Left hindlimb (tissue), 1 donor: ENCODE measurements at places on chromosomes 4 and X.
A peak's percentile ranks its signal among the peaks of the same experiment; 100 is the strongest.

GRCh38 chrX:48003367-48003757 is 427 bp downstream of the ZNF182 start:
- DNase-seq = no peak

DNA sequence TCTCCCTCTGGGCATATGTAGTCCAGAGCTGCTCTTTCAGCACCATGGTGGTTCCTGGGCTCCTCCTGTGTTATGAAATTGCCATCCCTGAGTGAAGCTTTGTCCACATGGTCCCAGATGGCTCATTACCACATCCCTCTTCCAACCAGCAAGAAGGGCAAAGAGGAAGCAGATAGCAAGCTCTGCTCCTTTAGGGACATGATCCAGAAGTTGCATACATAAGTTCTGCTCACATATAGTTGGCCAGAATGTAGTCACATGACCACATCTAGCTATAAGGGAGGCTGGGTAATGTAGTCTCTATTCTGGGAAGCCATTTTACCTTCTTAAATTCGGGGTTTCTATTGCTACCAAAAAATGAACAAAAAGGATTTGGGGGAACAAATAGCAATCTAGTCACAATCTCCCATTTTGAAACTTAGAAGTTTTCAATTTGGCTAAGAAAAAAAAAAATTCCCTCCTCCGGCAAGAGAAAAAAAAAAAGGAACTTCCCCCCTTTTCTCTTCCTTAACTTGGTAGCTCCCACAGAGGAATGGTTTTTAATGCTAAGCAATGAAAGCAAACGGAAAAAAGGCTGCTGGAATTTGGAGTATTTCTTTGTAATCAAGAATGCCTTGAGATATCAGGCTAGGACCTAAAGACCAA is 88.2 kb upstream of the USP9X start:
- DNase-seq = no peak

GRCh38 chr4:98689507-98690174 is 31.2 kb upstream of the TSPAN5 start:
- DNase-seq = no peak

DNA sequence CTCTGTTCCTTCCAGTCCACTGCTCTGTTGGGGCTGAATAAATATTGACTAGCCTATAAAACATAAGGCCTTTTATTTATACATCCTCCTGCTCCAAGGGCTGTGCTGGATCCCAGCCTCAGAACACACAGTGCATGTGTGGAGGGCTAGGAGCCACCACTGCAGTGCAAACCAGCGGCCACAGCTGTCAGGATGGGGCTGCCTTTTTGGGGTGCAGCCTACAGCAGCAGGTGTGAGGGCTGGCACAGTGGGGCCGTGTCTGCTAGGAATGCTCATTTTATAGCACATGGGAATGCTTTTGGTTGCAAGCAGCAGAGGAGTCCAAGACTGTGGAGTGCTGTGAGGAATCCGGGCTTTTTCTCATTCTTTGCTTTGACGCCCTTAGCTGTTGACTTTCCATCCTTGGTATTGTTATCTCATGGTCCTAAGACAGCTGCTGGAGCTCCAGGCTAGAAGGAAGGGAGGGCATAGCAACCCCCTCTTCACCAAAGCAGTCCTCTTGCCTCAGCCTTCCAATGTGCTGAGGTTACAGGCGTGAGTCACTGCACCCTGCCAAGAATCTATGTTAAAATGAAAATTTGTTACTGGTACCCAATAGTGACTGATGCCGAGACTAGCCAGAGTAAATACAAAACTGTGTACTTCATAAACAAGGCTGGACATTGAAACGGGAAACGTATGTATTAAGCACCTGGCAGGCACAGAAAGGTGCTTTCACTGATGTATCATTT is 334.3 kb upstream of the GATB start:
- no peak for DNase-seq

DNA sequence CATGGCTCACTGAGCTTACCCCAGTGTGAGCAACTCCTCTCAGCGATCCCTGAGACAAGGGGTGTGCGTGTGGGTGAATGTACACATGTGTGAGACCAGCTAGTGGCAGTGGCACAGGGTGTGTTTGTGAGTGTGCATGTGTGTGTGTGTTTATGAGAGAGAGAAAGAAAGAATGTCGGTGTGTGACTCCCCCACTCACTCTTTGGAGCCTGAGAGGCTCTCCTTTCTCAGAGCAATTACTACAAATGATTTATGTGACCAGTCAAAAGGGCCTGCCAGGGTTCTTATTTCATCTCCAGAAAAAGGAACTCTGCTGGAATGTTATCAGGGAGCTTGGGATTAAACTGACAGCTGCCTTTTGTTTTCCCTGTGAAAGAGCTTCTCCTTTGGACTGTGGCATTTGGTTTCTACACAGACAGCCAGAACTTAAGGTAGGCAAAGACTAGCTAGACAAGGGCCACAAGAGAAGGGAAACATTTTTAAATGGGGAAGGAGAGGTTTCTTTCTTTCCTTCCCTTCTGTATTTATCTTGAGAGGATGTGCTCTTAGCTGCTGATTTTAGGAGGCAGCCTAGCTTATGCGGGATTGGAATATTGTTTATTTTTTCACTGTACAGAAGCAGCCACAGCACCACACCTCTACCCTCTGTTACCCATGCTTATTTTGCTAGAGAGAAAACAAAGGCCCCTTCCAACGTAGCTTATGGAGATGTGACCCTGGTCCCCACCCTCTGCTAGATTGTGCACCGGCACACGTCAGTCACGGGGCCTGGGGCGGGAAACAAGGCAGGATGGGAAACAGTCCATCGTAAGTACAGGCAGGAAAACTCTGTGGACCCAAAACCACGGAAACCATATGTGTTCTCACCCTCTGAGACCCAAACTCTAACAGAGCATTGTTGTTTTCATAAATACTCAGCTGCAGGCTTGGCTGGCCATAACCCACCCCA is 143.5 kb downstream of the MGST2 start:
- no peak for DNase-seq

DNA sequence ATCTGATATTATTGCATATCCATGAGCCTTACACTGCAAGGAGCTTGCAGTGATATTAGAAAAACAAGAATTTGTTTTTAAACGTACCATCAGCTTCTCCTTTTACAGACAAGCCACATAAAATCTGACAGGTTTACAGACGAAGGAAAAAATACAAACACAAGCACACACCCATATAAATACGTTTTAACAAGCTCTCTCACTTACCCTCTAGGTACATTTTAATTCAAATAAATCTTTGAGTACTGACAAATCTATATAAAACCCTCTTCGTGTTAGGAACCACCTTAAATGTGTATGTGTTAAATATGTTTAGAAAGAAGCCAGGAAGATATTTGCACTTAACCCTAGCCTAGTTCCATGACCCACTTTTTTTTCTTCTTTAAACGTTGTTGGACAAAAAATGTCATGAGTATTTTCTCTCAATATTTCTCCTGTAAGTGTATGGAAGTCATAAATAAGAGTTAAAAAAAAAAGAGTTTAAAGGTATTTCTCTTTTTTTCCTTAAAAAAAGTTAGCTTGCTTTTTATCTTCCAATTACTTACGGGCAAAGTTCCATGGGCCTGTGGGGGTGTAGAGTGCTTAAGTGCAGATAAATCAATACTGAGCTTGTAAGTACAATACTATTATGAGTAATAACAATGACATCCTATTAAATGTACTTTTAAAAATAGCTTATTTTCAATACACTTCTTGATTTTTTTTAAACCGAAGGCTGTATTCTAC is 1.5 kb downstream of the ARAP2 start:
- no peak for DNase-seq

DNA sequence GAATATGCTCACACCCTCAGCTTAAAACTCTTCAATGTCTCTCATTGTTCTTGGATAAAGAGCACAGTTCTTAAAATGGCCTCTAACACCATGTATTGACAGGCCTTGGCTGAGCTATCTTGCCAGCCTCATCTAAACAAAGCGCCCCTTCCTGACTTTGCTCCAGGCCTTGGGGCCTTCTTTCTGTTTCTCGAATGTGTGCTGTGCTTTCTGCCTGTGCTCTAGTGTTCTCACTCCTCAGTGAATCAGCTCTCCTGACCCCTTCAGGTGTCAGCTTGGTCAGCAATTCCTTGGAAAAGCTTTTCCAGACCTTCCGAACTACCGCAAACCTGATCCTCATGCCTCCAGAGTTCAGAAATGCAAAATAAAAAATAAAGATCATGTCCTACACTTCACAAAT is 346.3 kb upstream of the FSTL5 start:
- DNase-seq = no peak

- no peak for DNase-seq
Observed at GRCh38 chr4:187598196-187598595, 397.4 kb upstream of the ZFP42 start.

- no peak for DNase-seq
Observed at GRCh38 chrX:55874807-55875206, 157.3 kb downstream of the RRAGB start.

DNA sequence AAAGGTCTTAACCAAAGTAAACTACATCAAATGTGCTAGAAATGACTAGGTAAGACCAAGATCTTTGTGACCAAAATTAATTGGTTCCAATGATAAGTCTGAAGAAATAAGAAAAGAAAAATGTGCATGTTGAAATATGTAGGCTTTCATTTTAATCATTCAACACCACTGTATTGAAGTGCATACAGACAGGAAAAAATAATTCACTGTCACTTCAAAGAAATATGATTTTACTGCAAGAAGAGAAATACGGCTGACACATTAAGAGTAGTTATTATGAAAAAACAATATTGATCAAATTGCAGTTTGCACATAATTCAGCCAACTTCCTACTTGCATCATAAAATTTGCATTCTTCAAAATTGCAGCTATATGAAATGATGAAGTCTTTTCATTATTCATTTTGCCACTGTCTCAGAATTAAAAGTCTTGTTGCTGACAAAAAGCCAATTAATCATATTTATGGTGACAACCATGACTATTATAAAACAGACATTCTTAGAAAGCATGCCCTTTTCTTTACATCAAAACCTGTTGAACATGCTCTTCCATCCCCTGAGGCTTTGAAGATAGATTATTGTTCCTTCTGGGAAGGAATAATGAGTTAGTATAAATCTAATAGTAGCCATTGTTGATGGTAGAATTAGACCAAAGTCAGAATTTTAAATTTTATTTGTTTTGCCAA is 405.9 kb upstream of the MAD2L1 start:
- no peak for DNase-seq

- DNase-seq = peak; percentile 22
Observed at GRCh38 chr4:946103-946450, 13.8 kb downstream of the TMEM175 start.

DNA sequence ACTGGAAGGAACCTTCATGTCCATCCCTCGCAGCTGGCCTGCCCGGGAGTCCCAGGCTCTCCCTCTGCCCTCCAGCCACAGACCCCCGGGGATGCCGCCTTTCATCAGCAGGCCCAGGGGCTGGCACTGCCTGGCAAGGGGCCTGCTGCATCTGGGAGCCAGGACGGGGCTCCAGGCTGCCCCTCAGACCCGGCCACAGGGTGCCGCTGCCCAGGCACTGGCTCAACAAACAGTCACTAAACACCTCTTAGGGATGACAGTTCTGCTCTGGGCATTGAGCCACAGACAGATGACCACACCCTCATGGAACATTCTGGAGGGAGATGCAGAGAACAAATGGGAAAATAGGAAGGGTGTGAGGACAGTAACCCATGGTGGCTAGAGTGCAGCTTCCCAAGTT is 109.3 kb downstream of the HMX1 start:
- peak; percentile 12 for DNase-seq

GRCh38 chr4:25051534-25051933 is 20.8 kb upstream of the LGI2 start:
- DNase-seq = no peak

DNA sequence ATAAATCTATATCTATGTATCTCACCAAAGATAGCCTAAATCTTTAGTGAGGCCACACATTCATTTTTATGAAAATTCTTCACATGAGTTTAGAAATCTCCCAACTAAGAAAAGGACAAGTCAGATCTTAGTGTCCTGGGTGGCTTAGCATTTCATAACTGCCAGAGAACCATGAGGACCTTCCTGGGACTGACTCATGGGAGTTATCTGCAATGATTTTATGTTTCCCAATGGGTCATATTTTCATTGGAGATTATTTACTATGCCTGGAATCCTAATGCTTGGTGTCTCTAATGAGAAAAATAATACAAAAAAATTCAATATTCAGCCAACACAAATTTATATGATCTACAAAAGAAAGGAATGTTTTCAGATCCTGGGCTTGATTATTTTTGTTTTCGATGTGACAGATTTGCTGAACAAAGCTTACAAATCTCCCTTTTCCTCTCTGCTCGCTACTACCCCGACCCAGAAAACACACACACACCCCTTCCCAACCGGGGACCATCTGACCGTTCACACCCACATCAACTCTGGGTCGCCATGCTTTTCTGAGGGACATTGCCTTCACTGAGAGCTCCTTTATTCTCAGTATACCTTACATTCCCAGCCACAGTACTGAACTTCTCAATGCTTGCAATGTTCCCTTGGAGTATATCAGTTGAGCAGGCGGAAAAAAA is 40.1 kb downstream of the SORBS2 start:
- DNase-seq = no peak

- no peak for DNase-seq
Observed at GRCh38 chrX:145856181-145856580, 38.6 kb downstream of the SLITRK2 start.

DNA sequence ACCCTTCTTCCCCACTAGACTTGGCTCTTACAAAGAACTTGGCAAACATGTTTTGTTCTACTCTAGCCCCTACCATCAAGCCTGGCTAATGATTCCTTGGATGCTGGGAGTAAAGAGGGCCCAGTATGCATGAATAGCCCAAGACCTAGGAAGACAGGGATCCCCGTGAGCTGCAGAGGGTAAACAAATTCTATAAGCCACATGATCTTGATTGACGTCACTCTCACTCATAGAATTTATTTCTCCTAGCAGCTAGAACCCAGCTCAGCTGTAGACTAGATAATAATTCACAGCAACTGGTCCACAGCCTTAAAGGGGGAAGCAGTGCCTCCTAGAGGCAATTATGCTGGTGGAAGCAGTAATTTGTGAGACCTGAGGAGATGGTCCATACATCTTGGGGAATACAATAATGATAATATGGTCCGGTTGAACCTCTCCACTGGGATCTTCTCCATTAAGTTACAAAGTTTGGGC is 16.1 kb upstream of the USO1 start:
- DNase-seq = no peak

GRCh38 chrX:23194885-23195554 is 139.6 kb upstream of the PTCHD1 start:
- no peak for DNase-seq

DNA sequence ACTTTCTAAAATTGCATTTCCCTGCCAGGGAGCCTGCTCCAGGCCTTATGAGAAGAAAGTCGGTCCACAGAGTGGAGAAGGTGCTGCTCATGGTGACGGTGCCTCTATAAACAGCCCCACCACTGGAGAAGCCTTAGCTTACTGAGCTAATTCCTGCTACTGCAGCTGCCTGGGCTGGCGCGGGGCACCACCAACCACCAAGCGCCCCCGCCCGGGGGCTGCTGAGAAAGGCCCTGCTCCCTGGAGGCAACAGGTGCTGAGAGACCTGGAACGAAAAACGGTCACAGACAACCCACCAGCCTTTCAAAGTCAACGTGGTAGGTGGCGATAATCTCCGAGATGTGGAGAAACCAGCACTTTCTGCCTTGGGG is 2.9 kb downstream of the HCFC1 start:
- DNase-seq = peak; percentile 45

DNA sequence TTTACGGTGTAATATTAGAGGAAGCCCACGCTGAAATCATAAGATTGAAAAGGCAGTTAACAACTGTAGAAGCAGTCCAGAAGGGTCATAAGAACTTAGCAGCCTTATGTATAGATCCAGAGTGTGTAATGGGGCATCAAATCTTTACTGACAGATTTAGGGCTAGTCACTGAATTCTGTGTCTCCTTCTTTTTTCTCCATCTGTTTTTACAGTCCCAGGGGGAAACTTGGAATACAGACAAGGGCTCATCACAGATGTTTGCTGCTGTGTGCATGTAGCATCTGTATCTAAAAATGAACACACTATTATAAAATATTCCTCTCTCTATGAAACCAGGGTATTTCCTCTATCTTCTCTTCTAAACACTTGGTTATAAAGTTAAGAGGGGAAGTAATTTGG is 43.9 kb downstream of the CYSLTR1 start:
- DNase-seq = no peak
